ENCODE measurements at places on chromosomes 4 and X.

GRCh38 chr4:176400816-176401461 is 81.2 kb downstream of the SPCS3 start:
- no peak for ATAC-seq

DNA sequence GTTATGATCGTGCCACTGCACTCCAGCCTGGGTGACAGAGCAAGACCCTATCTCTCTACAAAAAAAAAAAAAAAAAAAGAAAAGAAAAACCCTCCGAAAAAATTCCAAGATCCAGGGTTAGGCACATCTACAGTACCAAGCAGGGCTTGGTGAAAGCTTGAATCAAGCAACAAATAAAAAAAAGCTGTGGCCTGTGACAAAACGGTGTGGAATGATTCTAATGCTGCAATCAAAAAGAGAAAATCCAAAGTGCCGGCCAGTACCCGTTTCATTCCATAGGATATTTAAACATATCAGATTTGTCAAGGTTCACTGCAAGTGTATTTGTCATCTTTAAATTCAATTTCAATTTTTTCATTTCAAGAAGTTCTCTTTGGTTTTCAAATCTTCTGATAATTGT is 20.5 kb downstream of the RWDD4 start:
- ATAC-seq, result no peak

- ATAC-seq, result no peak
Measured at GRCh38 chr4:176014583-176015108, 51.0 kb upstream of the WDR17 start.

DNA sequence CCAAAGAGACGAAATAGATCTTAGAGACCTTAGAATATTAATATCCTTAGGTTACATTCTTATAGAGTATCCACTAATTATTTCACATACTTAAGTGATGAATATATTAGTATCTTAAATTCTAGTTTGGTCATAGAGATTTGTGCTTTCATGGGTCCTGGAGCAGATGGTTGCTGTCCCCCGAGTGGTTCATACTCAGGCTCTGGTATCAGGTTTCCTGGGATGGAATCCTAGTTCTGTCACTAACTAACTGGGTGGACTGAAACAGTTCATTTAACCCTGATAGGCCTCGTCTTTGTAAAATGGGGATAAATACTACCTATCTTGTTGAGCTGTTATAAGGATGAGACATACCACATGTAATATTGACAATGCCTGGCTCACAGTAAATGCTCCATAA is 264.6 kb downstream of the TENM3 start:
- ATAC-seq, result no peak

DNA sequence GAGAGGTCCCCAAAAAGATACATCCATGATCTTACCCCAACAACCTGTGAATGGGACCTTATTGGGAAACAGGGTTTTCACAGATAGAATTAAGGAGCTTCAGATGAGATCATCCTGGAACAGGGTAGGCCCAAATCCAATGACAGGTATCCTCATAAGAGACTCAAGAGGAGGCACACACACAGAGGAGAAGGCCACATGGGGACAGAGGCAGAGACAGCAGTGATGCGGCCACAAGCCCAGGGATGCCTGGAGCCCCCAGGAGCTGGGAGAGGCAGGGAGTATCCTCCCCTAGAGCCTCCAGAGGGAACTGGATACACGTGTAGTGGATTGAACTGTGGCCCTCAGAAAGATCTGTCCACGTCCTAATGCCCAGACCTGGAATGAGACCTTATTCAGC is 82.3 kb downstream of the PRKX start:
- no peak for ATAC-seq

DNA sequence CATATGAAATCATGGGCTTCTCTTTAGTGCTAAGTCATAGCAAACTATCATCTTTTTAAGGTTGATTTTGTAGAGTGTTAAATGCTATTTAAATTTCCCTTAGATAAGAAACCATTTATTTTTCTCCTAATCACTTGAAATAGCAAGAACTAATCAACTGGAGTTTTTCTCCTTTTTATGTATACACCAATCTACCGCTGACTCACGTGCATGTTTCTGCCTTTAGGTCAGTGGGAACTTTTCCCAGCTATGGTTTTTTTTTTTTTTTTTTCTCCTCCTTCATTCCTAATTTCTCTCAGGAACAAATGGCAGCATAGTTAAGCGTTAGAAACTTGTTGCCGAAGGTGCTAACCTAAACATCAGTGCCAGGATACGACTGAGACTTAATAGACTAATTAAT is 176.4 kb downstream of the BMPR1B start:
- no peak for ATAC-seq

DNA sequence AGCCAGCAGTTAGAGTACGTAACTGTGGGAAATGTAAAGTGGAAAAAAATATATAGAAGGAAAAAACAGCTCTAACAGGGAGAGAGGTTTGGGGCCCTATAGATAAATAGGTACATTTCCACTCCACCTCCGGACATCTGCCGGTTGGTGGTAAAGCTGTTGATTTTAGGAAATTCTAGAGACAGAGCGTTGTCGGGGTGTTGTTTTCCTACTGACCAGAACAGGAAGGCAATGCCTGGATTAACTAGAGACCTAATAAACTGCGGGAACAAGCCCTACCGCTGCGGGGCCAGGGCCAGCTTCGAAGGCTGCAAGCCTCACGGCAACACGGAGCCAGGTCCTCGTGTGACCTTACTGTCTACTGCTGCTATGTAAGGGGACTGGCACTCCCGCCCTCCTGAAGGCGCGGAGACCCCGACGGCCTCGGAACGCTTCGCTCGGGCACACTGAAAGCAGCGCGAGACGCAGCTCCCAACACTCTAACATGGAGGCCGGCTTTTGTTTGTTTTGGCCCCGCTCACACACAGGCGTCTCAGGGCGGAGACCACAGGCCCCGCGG is 702 bp upstream of the CDKN2AIP start:
- peak; percentile 19 for ATAC-seq
